ENCODE measurements at places on chromosomes 11 and 22.

GRCh38 chr11:31887180-31887579 lies 76.1 kb upstream of the PAX6 start:
- DNase-seq = no peak

DNA sequence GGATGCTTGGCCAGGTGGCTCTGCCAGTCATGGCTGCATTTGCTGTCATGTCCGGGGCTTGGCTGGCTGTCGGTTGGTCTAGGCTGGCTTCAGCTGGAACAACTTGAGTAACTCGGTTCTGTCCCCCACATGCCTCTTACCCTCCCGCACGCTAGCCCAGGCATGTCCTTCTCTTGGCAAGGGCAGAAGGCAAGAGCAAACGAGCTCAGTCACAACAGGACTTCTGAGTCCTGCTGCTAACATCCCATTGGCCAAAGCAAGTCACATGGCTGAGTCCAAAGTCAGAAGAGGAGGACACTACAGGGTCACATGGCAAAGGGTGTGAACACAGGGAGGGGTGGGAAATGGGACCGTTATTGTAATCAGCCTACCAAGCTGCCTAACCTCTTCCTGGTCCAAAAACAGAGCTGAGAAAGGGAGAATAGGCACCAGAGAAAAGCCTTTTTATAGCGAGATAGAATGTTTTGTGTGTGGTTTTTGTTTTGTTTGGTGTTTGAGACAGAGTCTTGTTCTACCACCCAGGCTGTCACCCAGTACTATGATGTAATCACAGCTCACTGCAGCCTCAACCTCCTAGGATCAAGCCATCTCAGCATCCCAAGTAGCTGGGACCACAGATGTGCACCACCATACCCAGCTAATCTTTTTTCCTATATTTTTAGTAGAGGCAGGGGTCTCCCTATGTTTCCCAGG lies 81.9 kb downstream of the MN1 start:
- DNase-seq = peak; percentile 67

DNA sequence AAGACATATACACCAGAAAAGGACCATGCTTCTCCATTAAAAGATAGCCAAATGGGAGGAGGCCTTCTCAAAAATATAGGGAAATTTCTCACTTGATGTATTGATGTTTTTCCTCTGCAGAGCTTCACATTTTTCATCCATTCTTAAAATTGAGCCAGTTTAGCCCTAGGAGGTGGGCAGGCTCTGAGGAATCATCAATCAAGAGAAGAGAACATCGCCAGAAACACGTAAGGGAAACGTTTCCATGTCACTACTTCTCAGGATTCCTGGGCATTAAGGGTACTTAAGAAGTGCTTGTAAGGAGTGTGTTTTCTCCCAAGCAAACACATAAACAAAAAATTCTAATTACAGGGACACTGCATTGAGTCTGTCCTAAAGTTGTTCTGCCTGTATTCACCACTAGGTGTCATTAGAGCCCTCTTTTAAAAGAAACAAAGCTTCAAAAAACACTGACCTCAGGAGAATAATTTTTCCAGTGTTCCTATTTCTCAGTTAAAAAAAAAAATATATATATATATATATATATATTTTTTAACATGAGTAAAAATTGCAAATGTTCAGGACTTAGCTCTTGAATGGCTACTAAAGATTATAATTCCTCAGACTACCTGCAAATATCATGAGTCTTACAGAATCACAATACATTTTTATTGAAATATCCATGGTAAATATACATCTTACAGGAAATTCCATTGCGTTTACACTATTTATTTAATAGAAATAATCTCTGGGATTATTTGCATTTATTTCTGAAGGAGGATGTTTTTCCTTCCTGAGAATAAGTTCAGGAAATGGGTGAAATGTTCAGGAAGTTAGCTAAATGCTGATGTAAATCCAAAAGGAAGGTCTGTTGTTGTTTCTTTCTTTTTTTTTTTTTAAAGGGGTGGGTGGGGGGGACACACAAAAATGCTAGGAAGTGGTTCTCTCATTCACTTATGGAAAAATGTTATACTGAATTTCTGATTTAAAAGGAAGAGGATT lies 16.0 kb downstream of the FZD4 start:
- peak; percentile 51 for DNase-seq

- DNase-seq = no peak
Measured at GRCh38 chr11:65642014-65642671, 4.2 kb downstream of the SIPA1 start.

- no peak for DNase-seq
Measured at GRCh38 chr11:9772218-9772617, 108.3 kb downstream of the SWAP70 start.

DNA sequence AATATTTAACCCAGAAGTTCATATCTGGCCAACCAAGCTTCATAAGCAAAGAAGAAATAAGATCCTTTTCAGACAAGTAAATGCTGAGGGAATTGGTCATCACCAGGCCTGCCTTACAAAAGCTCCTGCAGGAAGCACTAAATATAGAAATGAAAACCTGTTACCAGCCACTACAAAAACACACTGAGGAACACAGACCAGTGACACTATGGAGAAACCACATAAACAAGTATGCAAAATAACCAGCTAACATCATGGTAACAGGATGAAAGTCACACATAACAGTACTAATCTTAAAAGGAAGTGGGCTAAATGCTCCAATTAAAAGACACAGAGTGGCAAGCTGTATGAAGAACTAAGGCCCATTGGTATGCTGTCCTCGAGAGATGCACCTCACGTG lies 311.4 kb downstream of the DYNC2H1 start:
- DNase-seq = peak; percentile 50
